ENCODE measurements at places on chromosomes 5 and 9.

- no peak for DNase-seq
Observed at GRCh38 chr9:92663951-92664350, 6.0 kb downstream of the IPPK start.

- DNase-seq = no peak
Observed at GRCh38 chr5:165569551-165569950, 2064.1 kb downstream of the MAT2B start.

DNA sequence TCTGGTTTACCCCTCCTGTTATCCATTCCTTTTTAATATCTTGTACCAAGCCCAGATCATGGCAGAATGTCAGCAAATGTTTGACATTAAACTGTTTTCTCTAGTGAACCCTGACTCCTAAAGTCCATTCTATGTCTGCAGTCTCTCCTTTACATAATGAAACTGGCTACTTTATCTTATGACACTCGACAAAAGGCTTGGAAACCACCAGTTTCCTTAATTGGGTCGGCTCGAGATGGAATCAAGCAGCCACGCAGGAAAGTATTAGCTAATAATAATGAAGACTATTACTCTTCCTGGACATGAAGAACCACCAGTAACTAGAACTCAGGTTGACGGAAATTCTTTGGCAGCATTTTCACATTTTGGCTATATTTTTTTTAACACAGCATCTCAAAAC lies 17.5 kb downstream of the DAP start:
- DNase-seq = no peak

DNA sequence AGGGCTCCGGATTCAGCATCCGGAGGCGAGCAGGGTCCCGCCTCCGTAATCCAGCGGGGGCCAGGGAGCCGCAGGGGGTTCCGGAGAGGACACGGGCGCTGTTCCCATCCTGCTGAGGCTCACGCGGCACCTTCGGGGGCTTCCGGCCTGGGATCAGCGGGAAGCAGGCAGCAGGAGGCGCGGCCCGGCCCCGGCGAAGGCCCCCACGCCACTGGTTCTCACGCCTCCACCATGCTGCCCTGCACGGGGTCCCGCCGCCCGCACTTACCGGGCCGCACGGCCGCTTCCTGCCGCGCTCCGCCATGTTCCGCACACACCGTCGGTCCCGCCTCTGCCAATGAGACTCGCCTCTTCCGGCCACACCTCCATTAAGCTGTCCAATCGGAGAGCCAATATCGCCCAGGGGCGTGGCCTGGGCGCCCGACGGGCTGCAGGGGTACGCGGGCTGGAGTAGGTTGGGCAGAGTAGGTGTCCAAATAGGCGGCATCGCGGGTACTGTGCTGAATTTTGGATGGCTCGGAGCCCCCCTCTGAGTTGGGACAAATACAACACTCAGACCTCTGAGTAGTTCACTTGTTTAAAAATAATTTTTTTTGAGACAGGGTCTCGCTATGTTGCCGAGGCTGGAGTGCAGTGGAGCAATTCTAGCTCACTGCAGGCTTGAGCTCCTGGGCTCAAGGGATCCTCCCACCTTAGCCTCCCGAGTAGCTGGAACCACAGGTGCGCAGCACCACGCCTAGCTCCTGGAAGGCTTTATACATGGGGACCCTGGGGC lies at the start of gene SPOUT1:
SPOUT1 (minus strand) TSS at position 318 of the 775 bp plus-strand sequence; CDS start at position 304, 14 bp downstream.
- peak; percentile 92 for DNase-seq

Data from NCI-H2029 (cell line).